ENCODE measurements at places on chromosomes 1 and 21.
A peak's percentile ranks its signal among the peaks of the same experiment; 100 is the strongest.

DNA sequence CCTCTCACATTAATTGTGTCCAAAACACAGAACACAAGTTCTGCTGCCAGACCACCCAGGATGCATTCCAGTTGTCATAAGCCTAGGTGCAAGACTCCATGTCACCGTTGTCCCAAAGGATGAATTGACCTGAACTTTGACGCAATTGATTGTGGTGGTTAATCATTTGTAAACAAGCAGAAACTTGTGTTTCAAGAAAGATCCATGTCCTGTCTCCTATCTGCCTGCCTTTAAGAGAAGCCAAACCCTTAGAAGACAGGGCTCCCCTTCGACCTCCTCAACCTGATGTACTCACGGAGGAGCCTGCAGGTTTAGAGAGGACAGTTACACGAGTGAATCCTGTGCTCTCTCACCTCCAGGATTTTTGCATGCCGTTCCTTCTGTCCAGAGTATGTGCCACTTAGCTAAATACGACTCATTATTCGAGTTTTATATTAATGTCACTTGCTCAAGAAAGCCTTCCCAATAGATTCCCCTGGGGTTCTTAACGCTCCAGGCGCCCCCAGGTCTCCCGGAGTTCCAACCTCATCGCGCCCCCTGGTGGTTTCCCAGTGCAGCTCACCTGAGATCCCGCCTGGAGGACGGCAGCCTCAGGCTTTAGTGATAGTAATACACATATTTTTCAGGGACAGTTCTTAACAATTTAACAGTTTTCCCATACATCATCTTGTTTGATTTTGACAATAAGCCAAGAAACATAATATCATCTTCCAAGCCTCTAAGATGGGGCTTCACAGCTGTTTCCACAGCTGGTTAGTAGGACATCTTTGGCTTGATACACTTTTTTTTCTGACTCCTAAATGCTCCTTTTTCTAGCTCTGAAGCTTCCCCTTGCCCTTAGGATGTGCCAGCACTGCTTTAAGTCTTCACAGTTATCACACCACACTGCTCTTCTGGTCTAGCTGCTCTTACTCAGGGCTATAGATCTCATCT is 2.4 kb upstream of the C8B start:
- no peak for DNase-seq

- no peak for DNase-seq
Observed at GRCh38 chr1:183885142-183885735, 80.3 kb downstream of the RGL1 start.

GRCh38 chr1:159953536-159954515 is at the start of gene SLAMF9:
SLAMF9 (minus strand) TSS chr1:159954237; CDS start chr1:159954137, 100 bp downstream.
- DNase-seq: no peak

GRCh38 chr1:208324005-208324404 is 79.8 kb upstream of the PLXNA2 start:
- DNase-seq: no peak

DNA sequence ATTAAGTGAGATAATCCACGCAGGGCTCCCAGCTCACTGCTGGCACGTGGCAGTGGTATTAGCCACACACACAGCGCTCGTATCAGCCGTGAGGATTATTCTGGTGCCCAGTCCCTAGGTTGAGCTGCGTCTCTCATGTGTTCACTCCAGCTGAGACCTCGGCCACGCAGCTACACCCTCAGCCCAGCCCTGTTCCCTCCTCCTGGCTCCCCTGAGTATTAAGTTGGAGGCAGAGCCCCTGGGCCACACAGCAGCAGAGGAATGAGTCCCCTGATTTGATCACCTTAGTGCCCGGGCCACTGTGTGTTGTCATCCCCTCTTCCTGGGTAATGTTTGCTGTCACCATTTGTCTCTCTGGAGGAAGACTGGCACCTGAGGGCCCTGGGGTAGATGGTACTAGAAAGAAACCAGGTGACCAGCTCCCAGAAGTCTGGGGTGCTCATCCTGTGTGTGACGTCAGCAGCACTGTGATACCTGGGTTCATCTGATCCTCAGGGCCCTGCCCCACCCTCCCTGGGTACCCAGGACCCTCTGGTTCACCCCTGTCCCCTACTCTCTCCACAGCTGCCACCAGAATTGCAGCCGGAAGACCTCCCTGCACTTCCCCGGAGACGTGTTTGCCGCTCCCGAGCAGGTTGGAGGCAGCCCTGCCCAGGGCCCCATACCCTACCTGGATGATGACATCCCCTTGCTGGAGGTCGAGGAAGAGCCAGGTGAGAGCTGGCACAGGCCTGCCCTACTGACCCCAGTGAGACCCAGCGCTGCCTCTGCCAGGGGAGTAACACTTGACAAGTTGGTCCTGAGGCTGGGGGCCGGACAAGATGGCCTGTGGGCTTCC is 40.1 kb downstream of the DISP3 start:
- no peak for DNase-seq

GRCh38 chr1:152110860-152111514 is 4.3 kb downstream of the TCHH start:
- no peak for DNase-seq

DNA sequence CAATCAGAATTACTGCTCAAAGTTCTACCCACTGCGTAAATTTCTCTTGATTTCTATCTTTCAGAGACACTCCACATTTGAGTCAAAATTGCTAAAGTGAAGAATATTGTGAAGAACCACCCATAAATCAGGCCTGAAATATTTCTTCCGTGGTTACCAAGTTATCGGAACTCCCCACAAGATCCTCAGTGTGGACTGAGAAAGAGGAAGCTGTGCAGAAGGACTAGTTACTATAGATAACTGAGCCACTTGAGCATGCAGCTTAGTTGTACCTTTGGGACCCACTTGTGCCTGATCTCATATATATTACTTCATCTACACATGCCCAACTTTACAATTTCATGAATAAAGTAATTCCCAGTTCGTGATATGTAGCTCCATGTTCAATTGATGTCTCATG is 18.4 kb downstream of the RWDD3 start:
- DNase-seq: no peak

DNA sequence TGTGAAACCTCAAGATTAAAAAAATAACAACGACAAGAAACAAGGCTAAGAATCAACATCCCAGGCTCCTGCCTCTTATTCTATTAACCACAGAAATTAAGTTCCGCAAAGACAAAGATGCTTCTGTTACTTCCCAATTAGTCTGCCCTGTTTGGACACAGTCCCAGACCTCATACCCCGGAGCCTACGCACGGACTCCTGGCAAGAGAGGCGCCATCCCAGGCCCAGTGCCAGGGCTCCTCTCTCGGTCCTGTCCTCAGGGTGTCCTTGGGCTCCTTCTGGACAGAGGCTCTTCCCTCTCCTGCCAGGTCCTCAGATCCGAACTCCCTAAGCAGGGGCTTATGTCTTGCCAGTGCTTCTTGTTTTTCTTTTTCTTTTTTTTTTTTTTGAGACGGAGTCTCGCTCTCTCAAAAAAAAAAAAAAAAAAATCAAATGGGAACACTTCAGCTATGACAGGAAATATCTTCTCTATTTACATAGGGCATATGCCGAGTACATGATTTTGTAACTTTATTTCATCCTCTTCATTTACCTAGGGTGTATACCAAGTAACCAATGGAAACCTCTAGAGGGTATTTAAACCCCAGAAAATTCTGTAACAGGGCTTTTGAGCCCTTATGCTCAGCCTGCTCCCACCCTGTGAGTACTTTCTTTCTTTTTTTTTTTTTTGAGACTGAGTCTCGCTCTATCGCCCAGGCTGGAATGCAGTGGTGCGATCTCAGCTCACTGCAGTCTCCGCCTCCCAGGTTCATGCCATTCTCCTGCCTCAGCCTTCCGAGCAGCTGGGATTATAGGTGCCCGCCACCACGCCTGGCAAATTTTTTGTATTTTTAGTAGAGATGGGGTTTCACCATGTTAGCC is 11.7 kb upstream of the ENO1 start:
- DNase-seq: no peak

DNA sequence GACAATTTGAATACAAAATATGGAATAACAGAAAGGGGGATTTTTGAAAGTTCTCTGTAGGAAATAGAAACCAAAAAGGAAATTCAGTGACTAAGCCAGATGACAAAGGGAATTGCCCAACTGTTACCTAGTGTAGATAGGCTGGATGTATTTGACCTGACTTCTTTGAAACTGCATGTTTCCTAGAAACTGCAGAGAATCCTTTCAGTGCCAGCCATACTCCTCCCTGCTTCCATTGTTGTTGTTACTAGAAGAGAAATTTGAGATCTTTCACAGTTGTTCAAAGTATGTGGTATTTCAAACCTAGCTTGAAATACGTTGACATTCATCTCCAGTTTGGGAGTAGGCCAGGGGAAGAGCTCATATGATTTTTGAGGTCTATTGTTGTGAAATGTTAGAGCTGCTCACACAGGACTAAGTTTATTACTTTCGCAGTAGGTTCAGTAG is 1.8 kb upstream of the GBP5 start:
- DNase-seq: no peak

GRCh38 chr1:203657748-203658134 is 31.1 kb downstream of the ATP2B4 start:
- DNase-seq: no peak

DNA sequence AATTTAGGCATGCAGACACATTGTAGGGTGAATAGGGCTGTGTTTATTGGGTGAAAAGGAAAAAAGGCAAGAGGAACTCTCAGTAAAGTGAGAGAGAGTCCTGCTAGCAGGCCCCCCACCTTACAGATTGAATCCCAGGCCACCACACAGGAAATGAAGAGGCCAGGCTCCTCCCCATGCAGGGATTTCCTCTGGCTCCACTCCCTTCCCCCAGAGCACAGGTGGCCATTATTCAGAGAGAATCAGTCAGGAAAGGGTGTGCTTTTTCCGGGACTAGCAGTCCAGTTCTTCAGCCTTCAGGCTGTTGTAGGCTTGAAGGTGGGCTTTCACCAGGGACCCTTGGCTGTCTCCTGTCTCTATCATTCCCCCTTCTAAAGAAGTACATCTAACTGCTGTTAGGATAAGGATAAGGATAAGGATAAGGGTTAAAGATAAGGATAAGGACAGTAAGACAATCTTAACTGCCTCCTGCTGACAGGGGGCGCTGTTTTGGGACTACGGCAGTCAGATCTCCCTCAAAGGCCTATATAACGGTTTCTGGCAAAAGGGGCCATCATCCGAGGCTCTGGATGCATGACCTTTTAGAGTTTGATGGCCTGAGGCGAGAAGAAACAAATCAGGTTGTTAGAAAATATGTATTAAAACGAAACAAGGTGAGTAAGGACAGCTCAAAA is 26.3 kb downstream of the ZNF648 start:
- no peak for DNase-seq

DNA sequence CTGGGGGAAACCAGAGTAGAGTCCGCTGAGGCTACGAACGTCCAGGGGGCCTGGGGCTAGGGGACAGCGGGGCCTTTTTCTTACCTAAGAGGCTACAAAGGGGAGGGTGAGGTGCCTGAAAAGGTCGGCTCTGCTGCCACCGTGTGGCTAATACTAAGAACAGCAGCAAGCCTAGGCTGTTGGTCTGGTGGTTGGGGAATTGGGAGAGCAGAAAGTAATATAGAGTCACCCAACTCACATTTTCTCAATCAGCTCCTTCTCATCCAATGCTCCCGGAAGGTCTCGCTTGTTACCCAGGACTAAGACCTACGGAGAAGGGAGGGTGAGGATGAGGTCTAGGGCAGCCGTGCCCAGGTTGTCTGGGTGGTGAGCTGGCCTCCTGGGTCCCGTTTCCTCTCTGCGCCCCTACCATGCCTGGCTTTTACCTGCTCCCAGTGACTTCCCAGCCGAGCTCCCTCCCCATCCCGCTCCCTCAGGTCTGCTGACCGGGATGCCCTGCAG is 9.3 kb downstream of the ARL8A start:
- DNase-seq: peak; percentile 32

GRCh38 chr1:219988387-219988786 is 57.9 kb downstream of the EPRS1 start:
- no peak for DNase-seq

DNA sequence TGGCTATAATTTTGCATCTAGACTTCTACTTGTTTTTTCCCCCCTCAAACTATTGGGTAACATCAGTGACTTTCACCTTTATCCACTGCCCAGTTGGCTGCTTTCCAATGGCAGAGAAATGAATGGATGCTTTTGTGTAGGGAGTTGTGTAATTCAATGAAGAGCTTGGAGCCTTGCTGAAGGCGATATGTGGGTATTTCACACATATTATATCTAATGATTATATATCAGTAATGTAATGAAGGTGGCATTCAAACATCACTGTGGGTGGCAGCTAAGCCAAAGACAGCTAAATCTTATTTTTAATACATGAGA is 81.2 kb downstream of the TGFB2 start:
- DNase-seq: no peak

DNA sequence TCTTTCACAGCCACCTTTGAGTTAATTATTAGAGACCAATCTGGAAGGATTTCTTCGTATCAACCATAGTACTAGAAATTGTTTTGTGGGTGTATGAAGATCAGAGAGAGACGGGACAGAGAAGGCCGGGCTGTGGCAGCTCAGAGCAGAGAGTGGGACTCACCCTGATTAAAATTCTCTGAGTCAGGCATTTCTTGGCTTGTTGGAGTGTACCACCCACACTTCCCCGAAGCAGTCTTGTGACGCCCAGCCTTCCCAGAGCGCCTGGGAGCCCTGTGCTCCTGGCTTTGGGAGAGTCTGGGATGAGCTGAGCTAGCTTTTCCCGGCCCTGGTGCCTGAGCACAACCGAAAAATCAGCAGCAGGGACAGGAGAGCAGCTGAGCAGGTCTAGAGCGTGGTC is 19.4 kb downstream of the PLEKHM2 start:
- no peak for DNase-seq

- no peak for DNase-seq
Observed at GRCh38 chr1:74579425-74579824, 67.0 kb upstream of the LRRC53 start.

- DNase-seq: no peak
Observed at GRCh38 chr1:181135437-181135731, 46.9 kb downstream of the IER5 start.

GRCh38 chr1:63624911-63625310 is 31.7 kb downstream of the PGM1 start:
- no peak for DNase-seq

- DNase-seq: no peak
Observed at GRCh38 chr21:39029086-39029755, 154.0 kb downstream of the PSMG1 start.

DNA sequence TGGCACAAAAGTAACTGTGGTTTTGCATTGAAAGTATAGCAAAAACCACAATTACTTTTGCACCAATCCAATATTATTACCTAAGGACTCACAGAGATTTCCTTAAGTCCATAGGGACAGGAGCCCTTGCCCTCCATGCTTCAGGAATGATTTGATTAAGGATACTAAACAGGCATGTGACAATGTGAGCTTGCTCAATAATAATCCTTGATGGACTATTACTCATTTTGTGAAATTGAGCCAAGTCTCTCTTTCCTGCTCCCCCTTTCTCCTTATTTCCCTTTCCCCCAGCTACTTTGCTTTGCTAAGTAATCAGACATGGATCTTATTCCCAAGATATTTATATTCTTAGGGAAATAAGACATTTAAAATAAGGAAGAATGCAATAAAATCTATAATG is 21.6 kb upstream of the RGL1 start:
- no peak for DNase-seq

- no peak for DNase-seq
Observed at GRCh38 chr1:214584805-214585766, 17.9 kb upstream of the CENPF start.

- no peak for DNase-seq
Observed at GRCh38 chr1:29123053-29123886, 433 bp downstream of the TMEM200B start.

- no peak for DNase-seq
Observed at GRCh38 chr1:108815566-108815965, 41.3 kb downstream of the AKNAD1 start.
